NK-92 treated with Interleukin-12 subunit alpha and Interleukin-12 subunit beta, amount 100 ng/mL, for 24 hours (cell line): ENCODE measurements at places on chromosomes 1 and 21.

- DNase-seq: no peak
Observed at GRCh38 chr1:173475564-173476196, 1.5 kb upstream of the PRDX6 start.

- no peak for DNase-seq
Observed at GRCh38 chr1:229230893-229231753, 39.8 kb upstream of the RAB4A start.

DNA sequence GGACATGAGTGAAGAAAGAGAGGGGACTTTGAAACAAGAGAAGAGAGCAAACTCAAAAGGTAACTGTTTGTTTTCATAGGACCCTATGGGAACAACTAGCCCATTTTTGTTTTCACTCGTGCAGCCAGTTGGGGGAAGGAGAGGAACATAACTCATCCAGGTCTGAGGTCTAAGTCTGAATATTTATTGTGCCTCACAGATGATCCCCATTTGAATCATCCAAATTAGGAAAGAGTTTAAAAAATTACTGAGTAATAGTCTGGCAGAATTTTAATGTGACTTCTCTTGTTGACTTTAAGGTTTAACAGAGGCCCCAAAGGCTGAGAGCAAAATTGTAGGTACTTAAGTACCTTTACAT lies 10.4 kb upstream of the TSPAN2 start:
- DNase-seq: no peak

DNA sequence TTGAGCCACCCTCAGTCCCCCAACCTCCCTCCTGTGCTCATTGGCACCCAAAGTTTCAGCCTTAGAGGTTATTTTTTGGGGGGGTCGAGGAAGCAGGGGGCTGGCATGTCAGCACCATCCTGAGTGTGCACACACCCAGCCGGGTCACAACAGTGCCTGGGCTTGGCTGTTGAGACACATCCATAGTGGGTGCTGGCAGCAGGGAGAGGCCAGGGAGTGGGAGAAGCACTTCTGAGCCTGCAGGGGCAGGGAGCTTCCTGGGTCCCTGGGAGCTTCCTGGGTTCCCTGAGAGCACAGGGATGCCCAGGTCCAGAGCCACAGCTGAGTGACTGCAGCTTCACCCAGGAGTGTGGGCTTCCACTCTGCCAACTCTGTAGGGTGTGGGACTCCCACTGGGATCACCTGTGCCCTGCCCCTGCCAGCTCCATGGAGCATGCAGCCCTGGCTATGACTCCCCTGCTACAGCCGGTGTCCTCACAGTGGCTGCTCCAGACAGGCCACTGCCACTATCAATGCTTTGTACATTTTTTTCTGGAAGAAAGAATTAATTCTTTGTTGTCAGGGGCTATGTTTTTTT lies 240.4 kb downstream of the PTGER3 start:
- DNase-seq: no peak

- no peak for DNase-seq
Observed at GRCh38 chr1:177256153-177257075, 85.7 kb downstream of the BRINP2 start.

- DNase-seq: no peak
Observed at GRCh38 chr1:6365047-6365446, 28.5 kb downstream of the ACOT7 start.

DNA sequence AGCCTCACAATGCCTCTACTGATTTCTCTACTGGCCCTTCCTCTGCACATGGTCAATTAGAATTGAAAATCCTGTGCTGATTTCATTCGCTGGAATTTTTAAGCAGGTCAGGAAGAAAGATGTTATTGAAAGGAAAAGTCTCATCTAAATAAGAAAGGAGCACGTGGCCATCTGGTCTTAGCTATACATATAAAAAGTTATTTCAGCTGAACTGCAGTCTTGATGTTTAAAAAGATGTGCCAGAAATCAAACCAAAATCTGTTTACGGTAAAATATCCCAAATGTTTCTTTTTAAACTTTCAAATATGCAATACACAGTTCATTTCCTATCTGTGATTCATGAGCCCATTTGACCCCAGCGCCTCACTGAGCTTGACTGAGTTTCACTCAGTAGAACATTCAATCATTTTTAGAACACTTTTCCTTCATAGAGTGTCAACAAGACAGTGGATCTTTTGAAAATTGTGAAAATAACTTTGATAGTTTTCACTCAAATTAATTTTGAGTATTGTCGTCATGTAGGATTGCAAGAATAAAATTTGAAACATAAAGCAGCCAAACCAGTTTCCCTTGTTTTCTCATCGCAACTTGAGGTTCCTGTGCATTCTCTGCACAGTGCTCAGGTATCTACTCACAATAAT lies 293.6 kb downstream of the PTPRC start:
- DNase-seq: no peak

DNA sequence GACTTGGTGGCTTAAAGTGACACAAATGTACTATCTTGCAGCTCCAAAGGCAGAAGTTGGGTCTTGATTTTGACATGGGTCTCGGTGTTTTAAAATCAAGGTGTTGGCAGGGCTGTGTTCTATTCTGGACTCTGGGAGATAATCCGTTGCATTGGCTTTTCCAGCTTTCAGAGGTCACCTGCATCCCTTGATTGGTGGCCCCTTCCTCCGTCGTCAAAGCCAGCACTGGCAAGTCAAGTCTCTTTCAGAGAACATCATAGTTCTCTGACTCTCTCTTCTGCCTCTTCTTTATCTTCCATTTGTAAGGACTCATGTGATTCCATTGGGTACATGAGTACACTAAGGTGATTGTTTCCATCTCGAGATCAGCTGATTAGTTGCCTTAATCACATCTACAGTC lies 172.1 kb downstream of the CAMTA1 start:
- DNase-seq: no peak

DNA sequence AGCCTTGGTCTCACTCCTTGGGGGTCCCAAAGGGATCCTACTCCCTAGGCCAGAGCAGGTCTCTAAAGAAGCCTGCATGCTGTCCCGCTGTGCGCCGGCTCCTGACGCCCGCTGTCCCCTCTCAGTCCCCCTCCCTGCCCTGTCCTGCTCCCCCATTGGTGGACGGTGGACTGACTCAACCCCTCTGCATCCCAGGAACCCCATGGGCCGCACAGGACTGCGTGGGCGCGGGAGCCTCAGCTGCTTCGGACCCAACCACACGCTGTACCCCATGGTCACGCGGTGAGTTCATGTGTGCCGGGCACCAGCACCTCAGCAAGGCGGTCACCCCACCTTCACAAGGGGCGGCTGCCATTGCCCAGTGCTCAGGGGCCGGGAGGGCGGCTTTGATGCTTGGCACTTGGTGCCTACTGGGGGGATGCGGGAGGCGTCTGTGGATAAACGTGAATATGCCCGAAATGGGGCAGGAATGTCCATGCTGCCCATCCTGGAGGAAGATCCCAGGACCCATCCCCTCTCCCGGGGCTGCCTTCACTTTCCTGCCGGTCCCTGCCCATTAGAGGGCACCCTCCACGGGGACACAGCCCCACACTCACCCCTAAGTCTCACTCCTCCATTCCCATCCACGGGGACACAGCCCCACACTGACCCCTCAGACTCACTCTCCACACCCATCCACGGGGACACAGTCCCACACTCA lies 20.2 kb upstream of the LRRC3 start:
- DNase-seq: no peak

- DNase-seq: no peak
Observed at GRCh38 chr1:153546796-153547559, 1.4 kb upstream of the S100A4 start.

DNA sequence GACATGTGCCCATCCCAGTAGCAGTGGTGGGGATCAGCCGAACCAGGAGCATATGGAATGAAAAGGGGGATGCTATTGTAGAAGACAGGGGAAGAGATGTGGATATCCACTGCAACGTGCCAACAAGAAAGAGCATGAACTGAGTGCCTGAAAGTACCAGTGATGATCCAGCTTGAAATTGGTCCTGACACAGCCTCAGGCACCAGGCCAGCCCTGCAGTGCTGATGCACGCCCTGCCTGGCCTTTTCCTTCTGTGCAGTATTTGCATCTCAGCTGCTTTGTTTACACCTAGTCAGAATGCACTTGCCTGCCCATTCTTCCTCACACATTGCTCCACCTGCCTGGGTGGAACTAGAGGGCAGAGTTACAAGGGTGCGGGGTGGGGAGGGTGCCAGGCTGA lies 50.3 kb upstream of the ARTN start:
- DNase-seq: no peak

- DNase-seq: no peak
Observed at GRCh38 chr1:89839516-89839915, 18.7 kb downstream of the LRRC8D start.

- no peak for DNase-seq
Observed at GRCh38 chr1:10900691-10901090, 104.2 kb upstream of the CASZ1 start.

DNA sequence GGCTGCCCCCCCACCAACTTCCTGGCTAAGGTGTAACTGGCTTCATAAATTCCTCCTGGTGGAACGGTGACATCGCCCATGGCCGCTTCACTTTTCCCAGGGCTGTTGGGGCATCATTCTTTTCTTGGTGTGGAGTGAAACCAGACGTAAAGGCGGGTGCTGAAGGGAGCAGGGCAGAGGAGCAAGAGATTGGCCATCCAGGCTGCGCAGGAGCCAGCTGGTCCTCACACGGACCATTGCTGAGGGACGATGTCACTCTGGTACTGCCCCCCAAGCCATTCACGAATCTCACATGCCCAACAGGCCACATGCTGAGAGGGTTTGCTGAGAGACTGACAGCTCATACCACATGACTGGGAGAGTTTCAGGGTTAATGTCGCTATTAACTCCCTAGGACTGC lies 10.5 kb upstream of the PKP1 start:
- DNase-seq: no peak

DNA sequence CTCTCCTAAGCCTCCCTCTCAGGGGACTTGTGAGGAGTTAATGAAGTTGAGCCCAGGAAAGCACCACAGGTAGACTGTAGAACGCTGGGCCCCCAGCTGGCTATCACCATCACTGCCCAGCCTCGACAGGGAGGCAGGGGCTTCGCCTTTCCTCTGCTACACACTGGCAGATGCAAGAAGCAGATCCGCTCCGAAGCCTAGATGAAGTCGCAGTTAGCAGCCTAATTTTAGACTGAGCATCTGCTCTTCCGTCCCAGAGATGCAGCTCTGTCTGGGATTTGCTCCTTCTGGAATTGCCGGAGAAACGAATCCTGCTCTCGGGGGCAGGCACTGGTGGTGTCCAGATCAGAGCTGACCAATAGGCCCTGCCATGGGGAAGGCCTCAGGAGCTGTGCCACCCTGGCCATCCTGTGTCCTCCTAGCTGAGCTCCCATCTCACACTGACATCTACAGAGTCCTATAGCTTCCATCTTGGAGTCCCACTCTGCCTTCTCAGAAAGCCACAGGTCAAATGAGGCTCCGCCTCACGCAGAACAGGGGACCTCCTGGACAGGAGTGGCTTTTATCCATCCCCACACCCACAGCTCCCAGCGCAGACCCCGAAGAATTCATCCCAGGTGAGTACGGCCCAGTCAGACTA lies 186.8 kb upstream of the EDN2 start:
- no peak for DNase-seq
